NCI-H460 (cell line): ENCODE measurements at places on chromosomes 7 and 10.

- DNase-seq: no peak
These were observed 5.7 kb downstream of the PPIF start for GRCh38 chr10:79353000-79353406.

GRCh38 chr7:64102656-64103400, 57.6 kb downstream of the ZNF727 start:
- no peak for DNase-seq

DNA sequence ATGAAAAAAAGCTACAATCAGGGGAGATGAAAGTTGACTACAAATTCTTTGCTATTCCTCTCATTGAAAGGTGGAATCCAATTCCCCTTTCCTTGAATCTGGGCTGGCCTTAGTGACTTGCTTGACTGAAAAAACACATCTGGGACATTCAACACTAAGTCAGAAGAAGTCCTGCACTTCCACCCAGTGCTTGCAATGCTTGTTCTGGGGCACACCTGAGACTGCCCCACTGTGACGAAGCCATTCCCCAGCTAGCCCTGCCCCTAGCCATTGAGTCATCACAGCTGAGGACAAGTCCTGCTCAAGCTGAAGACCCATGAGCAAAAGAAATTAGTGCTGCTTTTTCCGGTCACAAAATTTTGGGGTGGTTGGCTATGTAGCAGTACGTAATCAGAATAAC, 19.2 kb upstream of the GRID1 start:
- DNase-seq: no peak

- DNase-seq: no peak
These were observed 189.2 kb downstream of the FAM107B start for GRCh38 chr10:14585287-14586193.

GRCh38 chr7:134388336-134389019, 70.4 kb downstream of the AKR1B1 start:
- DNase-seq: no peak

DNA sequence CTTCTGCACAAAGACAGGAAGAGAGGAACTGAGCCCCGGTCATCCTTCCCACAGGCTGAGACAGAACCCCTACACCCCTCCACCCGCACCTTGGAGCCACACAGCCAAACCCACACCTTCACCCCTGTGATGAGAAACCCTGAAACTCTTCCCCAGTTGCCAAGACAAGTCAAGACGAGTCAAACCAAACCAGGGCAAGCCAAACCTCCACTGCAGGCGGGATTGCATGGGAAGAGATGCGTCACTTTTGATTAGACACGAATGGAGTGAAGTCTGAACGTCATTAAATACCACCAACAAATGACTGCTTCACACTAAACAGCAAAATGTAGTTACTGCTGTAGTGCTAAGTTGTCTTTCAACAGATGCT, 73.8 kb downstream of the PRPF18 start:
- DNase-seq: no peak

DNA sequence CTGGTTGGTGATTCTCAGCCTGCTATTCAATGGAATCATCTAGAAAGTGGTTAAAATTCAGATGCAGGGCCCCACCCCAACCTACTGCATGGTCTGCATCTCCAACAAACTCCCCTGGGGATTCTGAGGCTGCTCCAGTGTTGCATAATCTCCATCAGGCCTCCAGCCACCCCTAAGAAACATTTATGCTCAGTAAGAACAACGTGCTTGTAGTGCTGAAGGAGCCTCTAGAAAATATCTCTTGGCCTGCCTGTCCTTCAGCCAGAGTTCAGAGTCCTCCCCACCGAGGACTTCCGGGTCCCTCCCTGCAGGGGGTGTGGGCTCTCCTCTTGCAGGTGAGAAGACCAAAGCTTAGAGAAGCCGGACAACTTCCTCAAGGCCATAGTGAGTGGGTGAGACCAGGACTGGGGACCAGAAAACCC, 159.8 kb downstream of the SH3PXD2A start:
- DNase-seq: no peak
